ENCODE measurements at places on chromosomes 6 and 20.

DNA sequence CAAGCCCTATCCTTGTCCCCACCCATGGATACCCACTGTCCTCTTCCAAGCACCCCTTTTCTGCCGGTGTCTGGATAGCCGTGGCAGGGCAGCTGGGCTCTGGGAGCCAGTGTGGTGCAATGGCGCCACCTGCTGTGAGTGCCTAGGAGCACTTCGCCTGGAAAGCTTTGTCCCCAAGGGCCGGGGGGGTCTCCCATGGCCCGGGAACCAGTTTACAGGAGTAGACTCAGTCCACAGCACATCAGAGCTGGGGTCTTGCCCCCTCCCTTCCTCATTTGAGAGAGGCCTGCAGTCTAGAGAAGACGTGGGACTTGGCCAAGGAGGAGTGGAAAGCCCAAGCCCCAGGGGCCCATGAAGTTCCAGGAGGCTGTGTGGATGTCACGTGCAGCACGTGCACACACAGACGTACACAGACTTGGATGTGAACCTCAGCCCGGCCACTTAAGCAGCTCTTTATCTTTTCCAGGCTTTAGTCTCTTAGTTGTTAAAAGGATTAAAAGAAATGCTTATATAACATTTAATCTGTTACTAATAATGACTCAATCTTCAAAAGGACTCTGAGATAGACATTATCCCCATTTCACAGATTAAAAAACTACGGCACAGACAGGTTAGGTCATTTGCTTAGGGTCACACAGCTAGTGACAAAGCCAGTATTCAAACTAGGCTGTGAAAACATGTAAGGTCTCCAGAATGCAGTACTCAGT, 40.9 kb upstream of the CDH22 start:
- DNase-seq = no peak

GRCh38 chr6:87706187-87706966, 4.3 kb upstream of the AKIRIN2 start:
- DNase-seq = no peak

DNA sequence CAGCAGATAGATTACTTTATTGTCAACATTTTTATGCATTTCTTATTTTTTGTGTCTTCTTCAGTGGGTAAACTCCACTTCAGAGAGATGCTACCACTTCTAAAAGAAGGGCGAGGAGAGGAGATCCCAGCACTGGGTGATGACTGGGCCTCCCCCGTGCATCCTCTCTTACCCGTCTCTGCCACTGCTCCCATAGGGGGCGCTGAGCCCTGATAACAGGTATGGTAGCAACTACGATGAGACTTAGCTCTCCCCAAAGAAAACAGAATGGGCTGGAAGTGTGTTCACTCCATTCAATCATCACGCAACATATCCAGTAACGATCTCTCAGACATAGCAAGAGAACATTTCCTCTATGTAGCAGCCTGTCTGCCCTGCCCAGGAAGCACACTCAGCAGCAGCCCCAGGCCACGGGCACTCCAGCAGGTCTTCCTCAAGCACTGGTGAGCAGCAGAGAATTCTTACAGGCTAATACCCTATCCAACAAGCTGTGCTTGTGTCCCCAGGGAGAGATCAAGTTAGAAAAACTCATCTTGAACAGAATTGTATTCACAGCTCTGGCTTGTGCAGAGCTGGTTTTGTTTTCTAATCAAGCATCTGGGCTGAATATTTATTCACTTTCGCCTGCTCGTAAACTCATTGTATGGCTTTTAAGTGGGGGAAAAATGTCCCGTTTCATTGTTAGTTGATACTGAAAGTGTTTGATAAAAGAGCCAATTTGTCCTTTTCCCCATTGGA, 533.1 kb upstream of the CDH4 start:
- DNase-seq = no peak

DNA sequence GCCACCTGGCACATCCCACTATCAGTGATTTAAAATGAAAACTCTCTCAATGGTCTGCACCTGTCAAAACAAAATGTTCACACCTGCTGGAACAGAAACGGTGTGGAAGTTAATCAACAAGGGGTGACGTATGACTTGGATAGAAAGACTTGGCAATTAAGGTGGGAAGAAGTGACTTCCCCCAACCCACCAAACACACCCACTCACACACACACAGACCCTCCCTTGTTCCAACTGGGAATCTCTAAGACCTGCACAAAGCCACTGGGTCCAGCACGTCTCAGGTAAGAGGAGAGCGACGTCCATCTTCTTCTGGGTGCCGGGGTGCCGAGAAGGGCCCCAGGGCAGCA, 25.1 kb upstream of the TCFL5 start:
- DNase-seq = no peak

GRCh38 chr6:80282913-80283554, 176.6 kb downstream of the BCKDHB start:
- no peak for DNase-seq

DNA sequence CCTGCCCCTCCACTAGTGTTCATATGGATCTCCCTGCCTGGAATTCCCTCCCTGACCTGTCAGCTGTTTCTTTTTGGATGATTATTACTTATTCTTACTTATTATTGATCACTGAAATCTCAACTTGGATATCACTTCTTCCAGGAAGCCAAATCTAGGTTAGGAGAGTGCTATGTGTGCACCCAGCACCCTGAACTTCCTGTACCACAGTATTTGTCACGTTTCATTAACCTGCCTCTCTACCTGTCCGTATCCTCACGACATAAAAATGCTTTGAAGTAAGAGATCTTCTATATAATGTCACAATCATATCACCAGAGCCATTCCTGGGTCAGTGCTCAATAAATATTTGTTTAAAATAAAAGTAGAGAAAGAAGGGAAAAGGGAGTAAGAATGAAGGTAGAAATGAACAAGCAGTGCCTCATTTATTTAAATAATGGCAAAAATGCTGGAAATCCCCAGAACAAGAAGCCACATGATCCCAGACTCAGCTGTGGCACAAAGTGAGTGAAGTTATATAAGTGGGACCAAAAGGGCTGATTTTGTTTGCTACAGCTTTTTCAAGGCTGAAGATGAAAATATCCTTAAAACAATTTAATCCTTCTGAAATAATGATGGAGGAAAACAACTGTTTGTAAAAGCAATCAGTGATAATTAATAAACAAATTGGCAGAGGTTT, 88.0 kb upstream of the MANEA start:
- DNase-seq = no peak

DNA sequence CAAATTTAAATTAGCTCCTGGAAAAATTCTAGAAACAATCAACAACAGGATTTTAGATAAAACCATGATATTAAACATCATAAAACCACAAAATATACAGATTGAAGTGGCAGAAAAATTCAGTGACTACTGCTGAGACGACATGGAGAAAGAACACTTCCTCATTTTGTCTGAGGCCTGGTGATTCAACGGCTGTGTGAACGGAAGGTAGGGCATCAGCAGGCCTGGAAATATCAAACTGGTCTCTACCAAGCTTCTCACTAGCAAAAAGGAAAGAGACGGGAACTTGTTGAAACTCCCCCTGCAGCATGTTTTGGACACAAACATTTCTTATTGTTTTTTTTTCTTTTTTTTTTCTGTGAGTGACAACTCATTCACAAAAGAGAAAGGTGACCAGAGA, 58.0 kb upstream of the AHI1 start:
- no peak for DNase-seq

DNA sequence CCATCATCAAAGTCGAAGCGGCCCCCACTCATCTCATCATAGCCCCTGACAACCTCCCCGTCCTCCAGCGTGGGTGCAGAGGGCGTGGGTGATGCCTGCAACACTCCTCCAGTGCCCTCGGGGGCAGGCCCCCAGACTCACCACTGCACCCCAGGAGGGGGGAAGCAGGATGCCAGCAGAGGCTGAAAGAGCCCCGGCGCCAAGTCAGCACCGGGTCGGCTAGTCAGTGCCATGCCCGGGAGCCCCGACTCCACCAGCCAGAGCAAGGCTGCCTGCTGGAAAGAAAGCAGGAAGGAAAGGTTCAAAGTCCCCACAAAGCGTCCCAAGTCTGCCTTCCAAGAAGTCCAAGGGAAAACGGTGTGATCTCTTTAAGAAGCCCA, 324 bp downstream of the JPH2 start:
- no peak for DNase-seq

- DNase-seq = no peak
Observed at GRCh38 chr6:28727559-28728211, 196.1 kb downstream of the TRIM27 start.

DNA sequence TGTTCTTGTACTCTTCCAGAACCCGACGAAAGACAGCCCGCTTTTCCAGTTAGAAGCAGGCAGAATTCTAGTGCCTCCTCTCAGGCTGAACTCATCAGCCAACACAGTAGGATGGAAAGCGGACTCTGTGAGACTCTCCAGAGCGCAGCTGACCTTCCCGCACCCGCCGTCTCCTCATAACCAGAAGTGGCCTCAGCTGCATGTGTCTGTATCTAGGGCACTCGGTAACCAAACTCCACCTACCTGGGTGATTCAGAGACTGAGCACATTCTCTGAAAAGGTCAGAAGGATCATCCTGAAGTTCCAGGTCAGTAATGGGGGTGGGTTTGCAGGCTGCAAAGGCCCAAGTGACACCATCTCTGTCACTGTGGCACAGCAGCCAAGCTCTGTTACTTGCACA, 66.7 kb upstream of the NFATC2 start:
- DNase-seq = no peak

DNA sequence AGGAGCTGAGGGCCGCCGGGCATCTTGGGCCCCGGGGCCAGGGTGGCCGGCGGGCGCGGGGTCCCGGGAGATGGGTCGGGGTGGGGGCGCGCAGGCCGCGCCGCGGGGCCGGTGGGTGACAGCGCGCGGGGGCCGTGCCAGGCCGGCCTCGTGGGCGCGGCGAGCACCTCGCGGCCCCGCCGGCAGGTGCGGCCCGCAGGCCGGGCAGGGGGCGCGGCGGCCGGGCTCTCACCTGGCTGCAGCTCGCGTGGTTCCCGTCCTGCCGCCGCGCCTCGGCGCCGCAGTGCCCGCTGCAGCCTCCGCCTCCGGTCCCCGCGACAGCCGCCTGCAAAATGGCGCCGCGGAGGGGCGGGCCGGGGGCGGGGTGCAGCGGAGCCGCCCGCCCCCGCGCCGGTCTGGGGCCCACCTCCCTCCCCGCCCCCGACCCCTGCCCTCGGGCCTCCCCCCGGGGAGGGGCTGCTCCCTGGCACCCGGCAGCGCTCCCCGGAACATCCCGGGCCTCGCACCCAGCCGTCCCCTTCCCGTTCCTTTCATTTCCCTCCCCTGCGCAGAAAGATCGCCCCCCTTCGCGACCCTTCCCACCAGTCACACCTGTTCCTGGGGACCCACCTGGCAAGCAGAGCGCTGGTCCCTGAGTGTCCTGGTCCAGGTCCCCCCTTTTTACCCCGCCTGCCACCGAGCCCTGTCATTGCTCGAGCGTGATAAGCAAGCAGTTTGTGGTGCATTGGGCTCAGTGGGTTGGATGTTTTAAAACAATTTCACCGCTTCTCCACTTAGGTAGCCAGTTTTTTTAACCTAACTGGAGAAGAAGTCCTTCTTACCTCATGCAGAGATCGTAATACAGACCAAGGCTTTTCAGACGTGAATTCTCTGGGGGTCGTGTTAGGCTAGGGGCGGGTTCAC, at the start of gene SLC23A2:
TSS of gene SLC23A2 (minus strand) at position 337 of the 903 bp plus-strand sequence. CDS start 68,948 bp downstream, outside the sequence.
- DNase-seq = no peak

DNA sequence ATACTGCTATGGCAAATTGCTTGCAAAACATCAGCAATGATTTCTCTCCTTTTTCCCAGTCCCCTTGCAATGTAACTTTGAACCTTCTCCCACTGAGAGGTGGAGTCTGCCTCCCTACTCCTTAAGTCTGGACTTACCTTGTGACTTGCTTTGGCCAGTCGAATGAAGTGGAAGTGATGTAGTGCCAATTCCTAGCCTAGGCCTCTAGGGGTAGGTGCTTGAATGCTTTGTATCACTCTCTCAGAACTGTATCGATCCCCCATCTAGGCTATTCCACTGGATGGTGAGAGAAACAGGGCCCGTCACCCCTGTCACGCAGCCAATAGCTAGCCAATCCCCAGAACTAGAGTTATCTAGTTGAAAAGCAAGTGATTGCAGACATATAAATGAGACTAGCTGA, 238.6 kb downstream of the BTBD3 start:
- no peak for DNase-seq

- DNase-seq = no peak
Observed at GRCh38 chr20:23151008-23151703, 65.0 kb upstream of the CD93 start.

DNA sequence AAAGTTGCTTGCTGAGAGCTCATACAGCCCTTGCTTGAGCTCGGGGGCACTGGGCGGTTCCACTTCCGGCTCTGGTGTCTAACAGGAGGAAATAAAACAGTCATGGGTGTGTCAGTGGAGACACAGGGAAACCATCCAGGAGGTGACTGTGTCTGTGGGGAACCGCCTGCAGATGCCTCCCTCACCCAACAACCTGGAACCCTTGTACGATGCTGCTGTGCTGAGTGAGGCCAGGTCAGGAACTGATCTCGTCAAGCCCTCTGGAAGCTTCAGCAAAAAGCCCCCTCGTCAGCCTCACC, 15.5 kb downstream of the TXNDC5 start:
- DNase-seq = no peak

DNA sequence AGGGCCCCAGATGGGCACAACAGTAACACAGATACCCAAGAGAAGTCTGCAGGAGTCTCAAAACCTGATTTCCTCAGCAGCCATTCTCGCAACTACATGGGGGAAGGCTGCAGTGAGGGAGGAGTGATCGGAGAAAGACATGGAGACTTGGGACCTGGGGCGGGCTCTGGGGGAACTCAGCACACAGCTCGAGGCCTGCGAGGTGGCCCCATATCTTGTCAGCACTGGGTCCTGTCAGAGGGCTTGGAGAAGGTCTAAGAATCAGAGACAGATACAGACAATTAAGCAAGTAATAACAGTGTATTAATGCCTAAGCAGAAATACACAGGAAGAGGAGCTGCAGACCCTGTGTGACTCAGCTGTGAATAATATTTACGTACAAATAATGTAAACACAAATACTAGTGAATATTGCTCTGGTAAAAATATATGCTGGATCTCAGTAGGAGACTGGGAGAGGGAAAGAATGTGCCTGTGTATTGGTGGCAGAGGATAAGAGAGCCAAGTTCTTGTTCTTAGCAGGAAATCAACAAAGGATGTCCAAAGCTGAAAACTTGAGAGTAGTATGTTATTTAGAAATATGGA, 336.2 kb downstream of the ZFAND3 start:
- no peak for DNase-seq

- no peak for DNase-seq
Observed at GRCh38 chr6:100202417-100203194, 208.6 kb upstream of the MCHR2 start.

GRCh38 chr6:106857771-106858652, 116.5 kb downstream of the CD24 start:
- DNase-seq = no peak

GRCh38 chr20:54355631-54356280, 119.6 kb upstream of the DOK5 start:
- DNase-seq = no peak

DNA sequence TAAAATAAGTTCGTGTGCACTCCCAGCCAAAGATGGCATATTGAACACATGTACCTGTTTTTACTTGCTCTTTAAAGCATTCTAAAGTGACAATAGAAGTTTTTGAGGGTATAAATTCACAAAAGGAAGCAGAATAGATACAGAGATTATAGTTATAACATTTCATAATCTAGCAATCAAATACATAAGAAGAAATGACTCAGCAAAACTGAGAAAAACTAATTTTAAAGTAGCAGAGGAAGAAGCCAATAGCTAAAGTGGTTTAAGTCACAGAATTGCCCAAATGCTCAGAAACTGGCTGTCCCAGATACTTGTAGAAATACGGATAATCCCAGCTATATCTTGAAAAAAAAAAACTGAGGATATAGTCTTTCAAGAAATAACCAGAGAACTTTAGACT, 49.2 kb upstream of the TBC1D32 start:
- DNase-seq = no peak

GRCh38 chr20:56516631-56517030, 7.9 kb upstream of the FAM209A start:
- DNase-seq = no peak

GRCh38 chr6:85404564-85405174, 45.2 kb upstream of the NT5E start:
- DNase-seq = no peak
